WERI-Rb-1 (cell line): ENCODE measurements at places on chromosomes 7 and 10.
A peak's percentile ranks its signal among the peaks of the same experiment; 100 is the strongest.

DNA sequence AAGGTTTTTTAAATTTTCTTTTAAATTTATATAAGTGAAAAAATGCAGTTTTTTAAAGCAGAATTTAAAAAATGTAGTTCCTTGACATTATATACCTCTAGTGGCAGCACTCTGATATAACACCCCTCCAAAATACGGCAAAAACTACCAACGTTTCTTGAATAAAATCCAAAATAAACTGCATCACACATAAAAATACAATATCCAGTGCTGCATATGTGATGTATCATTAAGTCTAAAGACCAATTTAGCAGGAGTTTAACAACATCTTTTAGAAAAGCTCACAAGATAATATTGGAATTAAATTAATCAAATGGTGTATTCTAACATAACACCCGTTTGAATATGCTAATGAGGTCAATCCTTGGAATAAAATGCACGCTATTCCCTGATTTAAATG is 1.4 kb downstream of the TCERG1L start:
- DNase-seq: no peak

DNA sequence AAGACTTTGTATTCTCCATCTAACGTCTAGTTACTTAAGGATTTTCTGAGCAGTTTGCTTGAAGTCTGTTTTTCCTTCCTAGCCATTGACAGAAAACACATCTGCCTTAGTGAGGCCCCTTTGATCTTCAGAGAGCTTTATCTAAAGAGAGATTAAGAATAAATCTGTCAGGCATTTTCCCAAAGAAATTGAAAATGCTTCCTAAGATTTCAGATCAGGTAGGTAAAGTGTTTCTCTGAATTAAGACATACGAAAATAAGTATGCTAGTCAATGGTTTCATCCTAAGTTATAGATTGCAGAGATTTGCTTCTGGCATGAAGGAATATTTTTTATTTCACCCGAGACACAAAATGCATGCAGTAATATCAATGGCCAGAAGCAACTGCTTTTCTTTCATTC is 168.6 kb downstream of the SDK1 start:
- no peak for DNase-seq

GRCh38 chr7:144863320-144863647 is 27.4 kb upstream of the TPK1 start:
- no peak for DNase-seq

- no peak for DNase-seq
These were observed 1080.1 kb upstream of the SORCS1 start for GRCh38 chr10:108244443-108245228.

- no peak for DNase-seq
These were observed 306.0 kb downstream of the TFEC start for GRCh38 chr7:115724400-115725056.

DNA sequence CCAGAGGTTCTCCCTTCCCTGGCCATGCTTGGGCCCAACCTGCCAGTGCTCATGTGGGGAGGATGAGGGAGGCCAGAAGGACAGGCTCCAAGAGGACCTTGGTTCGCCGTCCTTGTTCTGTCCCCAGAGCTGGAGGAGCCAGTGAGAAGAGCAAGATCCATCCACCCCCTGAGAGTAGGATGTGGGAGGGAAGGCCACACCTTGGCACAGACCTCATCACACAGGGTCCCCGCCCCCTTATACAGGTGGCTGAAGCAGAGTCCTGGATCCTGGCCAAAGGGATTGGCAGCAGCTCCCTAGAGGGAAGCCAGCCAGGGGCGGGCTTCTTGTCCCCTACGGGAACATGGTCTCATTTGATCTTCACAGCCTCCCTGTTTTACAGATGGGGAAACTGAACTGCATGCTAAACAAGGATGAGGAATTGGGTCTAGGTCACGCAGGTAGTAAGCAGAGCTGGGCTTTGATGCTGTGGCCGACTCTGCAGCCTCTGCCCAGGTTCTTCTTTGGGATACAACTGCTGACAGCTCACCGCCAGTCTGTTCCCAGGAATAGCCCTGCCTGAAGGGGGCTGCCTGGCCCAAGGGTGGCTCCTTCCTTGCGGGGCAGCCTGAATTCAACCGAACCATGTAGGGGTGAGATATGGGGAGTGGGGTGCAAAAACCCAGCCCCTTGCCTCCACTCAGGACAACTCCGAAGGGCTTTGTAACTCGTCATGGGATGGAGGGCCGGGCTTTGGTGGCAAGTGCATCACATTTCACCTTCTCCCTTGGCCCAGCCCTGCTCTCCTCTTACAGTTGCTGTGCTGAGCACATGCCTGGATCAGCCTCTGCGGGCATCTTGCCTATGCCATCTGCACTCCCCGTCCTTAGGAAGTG is 62.2 kb upstream of the KDM7A start:
- DNase-seq: no peak

DNA sequence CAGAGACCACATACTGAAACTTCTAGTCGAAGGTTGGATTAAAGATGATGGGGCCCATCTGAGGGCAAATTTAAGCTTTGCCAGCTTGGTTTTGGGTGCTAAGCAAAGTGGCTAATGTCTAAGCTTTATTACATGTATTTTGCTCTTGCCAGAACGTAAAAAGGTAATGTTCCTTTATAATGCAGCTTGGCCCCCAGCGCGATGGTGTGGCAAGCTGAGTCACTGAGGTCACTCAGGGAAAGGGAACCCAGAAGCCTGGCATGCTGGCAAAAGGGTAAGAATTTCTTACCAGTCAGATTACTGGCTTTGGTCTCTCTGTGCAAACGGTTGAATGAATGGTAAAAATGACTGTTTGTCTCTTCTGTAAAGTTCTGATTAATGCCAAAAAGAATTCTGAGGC is 158.3 kb upstream of the KCND2 start:
- DNase-seq: no peak

- DNase-seq: no peak
These were observed 948.8 kb upstream of the POT1 start for GRCh38 chr7:125878235-125878956.

DNA sequence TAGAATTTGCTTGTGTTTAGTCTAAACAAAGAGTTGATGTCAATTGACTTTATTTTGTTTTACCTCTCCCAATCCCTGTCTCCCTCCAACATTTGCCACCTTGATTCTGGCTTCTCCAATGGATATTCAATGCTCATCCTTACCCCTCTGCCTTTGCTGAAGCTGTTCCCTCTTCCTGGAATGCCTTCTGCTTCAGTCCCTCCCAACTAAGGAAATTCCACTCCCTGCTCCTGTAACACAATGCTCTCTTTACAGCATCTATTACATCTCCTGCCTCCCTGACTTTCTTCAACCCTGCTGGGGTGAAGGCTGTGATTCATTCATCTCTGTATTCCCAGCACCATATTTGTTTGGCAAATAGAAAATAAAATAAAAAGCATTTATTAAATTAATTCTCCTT is 34.5 kb upstream of the TAC1 start:
- DNase-seq: no peak

DNA sequence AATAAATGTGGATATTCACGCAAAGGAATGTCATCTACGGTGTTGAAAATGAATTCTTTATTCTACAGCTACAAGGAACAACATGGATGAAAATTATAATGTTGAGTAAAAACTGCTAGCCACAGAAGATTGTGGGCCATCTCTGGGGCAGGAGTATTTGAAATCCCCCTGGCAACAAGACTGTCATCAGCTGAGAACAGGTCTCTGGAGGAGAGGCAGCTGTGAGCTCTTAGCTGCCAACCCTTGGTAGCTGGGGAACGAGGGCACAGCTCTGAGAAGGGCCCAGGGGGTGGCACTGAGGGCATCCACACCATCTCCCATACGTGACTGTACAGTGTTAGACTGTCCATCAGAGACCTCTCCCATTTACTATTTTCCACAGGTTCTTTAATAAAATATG is 340.1 kb upstream of the MGMT start:
- DNase-seq: no peak

- DNase-seq: no peak
These were observed 84.9 kb upstream of the PPP1R17 start for GRCh38 chr7:31602041-31602625.

DNA sequence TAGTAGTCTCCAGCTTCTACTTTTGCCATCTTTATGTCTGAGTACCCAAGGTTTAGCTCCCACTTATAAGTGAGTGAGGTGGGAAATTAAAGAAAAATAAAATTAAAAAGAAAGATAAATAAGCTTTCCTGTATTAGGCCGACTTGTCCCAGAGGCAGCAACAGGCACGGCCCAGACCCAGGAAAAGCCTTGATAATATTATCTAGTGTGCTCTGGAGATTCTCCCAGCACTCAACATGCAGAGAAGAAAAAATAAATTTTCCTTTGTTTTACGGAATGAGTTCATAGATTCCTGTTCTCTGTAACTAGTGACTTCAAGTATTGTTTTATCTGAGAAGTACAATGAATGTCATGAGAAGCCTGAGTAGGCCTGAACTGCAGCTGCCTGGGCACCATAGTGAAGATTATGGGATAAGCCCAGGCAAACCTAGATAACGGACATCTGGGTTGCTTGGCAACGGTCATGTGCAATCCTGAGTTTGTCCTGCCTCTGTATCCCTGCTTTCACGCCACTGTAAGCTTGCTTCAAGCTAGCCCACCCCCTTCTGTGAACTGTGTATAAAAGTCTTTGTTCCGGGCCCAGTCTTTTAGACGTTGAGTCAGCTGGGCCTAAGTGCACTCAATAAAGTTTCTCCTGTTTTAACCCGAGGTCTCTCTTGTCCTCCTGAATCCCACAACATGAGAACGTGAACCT is 6.4 kb downstream of the ATE1 start:
- DNase-seq: peak; percentile 80

DNA sequence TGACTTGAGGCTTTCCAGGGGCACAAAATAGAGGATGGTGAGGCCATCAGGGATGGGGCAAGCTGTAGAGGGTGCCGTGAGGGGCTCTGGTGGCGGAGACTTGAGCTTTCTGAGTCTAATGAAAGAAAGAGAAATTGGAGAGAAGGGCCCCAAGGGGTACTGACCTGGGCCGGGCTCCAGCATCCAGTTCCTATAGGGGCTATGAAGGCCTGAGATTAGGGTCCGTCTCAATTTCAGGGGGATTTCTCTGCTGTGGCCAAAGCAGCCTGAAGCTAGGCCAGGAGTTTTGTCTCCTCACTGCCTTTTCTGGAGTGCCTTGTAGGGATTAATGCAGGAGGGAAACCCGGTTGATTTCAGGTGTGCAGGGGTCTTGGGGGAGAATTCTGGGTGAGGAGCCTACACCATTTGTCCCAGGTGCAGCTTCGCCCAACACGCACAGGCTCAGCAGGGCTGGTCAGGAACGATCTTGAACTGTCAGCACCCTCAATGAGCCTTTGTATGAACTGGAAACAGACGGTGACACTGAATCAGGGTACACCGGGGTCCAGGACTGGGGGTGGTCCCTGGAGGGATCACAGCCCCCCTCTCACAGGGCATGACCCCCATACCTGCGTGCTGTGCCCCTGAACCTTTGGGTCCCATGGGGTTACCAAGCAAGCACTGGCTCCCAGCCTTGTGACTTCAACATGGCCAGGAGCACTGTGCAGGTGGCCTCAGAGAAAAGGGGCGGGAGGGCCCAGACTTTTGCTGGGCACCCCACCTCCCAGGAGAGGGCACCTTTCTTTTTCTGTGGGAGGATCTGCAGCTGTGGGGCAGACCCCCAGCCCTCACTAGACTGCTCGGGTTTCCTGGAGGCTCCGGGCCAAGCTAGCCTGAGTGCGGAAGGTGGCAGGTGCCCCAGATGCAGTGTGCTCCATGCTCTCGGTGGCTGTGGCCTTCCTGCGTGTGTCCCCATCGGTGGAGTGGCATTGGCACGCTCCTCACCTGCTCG is 122.9 kb upstream of the RET start:
- no peak for DNase-seq

- peak; percentile 67 for DNase-seq
These were observed 76.1 kb upstream of the CPXM2 start for GRCh38 chr10:123967626-123968243.

- DNase-seq: no peak
These were observed 193.0 kb downstream of the FZD1 start for GRCh38 chr7:91457208-91457607.

DNA sequence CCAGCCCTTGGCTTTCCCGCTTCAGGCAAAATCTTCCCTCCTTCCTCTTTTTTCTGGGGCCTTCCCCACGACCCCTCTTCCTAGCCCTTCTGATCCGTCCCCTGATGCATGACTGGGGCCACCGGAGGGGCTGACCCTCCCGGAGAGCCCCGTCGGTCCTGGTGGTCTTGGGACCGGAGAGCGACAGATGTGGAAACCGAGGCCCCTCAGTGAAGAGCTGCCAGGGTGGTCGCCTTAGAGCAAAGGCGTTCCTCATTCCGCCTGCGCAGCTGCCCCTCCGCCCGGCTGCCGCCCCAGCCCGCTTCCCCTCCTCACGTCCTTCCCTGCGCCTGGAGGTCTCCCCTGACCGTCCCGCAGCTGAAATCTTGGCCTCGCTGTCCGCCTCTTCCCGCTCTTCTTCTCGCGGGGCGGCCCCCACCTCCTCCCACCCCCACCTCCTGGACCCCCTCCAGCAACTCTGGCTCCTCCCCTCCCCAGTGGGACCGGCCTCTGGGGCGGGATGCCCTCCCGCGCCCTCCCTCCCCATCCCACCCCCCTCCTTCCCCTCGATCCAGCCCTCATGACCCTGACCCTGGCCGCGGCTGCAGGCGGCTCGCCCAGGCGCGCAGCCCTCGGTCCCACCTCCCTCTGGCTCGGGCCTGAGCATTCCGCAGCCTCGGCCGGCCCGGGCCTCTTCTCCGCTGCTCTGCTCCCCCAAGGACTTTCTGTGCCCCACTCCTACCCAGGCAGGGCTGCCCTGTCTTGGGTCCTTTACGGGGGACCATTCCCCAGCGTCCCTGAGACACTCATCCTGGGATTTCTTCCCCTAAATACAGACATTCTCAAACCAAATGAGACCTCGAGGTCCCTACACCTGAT is at the start of gene RARRES2:
Gene RARRES2 (minus strand): TSS at position 367 of the 858 bp plus-strand sequence. CDS start 1,020 bp downstream, outside the sequence.
- DNase-seq: no peak

DNA sequence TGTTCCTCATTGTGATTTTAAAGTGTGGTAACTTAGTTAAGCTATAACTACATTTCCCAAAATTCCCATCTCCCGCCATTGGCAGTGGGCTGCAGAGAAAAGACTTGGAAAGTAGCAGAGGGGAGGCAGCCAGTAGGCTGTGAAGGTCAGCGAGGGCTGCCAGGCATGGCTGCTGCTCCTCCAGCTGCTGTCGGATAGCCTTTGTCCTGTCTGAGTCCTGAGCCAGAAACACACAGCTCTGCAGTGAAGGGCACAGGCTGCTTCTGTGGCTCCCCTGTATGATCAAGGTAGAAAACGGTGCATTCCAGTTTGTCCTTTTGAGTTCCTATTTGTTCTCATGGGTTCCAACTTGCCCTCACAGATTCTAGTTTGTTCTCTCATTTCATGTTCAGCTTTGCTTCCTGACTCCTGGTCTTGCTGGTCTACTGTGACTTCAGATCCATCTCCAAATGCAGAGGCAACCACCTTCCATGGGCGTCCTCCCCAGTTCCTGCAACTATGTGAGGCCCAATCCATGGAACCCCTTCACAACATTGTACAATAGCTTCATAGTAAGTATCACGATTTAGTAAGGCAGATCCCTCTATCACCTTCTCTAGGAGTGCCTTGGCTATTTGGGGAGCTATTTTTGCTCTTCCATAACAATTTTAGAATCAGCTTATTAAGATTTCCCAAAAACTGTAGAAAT is 31.7 kb downstream of the SYPL1 start:
- no peak for DNase-seq

- DNase-seq: no peak
These were observed 33.3 kb downstream of the EPHB4 start for GRCh38 chr7:100793806-100794660.

- no peak for DNase-seq
These were observed 42.4 kb downstream of the PNLIPRP3 start for GRCh38 chr10:116470071-116470470.
